GM23248 (cell line): ENCODE measurements at places on chromosomes 3 and 15. TPM values are rescaled to one million over a fixed set of nuclear protein-coding genes. Genes with fewer than 3 reads are reported as not detected.
A peak's percentile ranks its signal among the peaks of the same experiment; 100 is the strongest.

- H3K27me3 ChIP-seq, result no peaks in the 10 kb centered on the region
- peak overlapping the region; percentile 80; the same call in 1 of the 2 replicates for H3K4me3 ChIP-seq
- H3K27ac ChIP-seq, result peak overlapping the region; percentile 100; the same call in 1 of the 2 replicates
- no peaks in the 10 kb centered on the region for H3K36me3 ChIP-seq
These were observed 2.5 kb downstream of the TWF2 start for GRCh38 chr3:52236424-52236886.

DNA sequence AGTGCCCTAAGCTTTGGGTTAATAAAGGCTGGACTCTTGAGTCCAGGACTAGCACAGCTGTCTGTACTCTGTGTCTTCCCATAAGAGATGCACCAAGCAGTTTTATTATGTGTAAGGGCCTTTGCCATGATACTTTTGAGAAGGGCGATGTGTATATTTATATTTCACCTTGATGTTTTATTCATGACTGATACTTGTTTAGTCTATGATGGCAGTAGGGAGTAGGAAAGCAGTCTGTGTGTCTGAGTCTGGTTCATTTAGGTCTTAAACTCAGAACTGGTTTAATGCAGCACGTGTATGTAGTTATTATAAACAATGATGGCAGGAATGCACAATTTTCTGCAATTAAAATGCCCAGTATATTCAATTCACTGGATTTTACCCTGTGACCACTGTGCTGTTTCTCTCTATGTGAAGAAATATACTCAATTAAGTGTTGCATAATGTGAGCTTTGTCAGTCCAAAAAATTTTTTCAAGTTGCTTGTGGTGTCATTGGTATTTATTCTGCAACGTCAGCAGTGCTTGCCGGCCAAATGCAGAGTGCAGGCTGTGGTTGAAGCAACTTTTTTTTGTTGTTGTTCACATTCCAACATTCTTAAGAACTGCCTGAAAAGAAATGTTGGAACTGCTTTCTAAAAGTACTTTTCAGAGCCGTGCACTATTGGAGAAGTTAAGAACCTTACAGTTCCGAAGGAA, 423.7 kb upstream of the SEMA6D start:
- H3K36me3 ChIP-seq, result no peaks in the 10 kb centered on the region
- no peaks in the 10 kb centered on the region for H3K27me3 ChIP-seq
- DNase-seq, result peak; percentile 72
- H3K4me3 ChIP-seq, result no peak overlapping the region

DNA sequence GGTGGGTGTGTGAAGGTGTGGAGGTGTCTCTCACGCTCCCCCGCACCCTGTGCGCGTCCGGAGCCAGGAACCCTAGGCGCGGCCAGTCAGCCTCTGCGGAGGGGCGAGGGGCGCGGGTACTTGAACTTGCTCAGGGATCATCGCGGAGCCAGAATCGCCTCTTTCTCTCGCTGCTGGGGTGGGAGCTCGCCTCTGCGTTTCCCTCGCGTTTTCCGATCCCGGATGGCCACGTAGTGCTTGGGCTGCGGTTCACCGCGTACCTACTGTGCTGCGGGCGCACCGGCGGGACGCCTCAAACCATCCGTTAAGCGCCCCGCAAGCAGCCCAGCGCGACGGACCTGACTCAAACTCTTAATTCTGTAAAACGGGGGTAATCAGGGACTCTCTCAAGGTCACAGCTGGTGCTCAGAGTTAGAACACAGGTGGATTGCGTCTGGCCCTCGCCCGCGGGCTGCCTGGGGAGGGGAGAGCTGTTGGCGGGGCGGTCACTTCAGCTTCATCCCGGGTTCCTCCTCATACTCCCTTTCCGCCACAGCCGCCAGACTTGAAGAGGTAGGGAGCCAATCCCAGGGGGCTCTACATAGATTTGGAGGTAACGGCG, 686 bp downstream of the MYRIP start:
- H3K4me1 ChIP-seq, result no peaks in the 10 kb centered on the region
- H3K27me3 ChIP-seq, result peaks cover 64% of the 10 kb centered on the region
- no peak overlapping the region for H3K27ac ChIP-seq

GRCh38 chr3:135362889-135363288, 567.8 kb downstream of the EPHB1 start:
- no peaks in the 10 kb centered on the region for H3K27me3 ChIP-seq
- H3K4me3 ChIP-seq, result no peak overlapping the region
- no peaks in the 10 kb centered on the region for H3K4me1 ChIP-seq
- DNase-seq, result no peak

- H3K36me3 ChIP-seq, result no peaks in the 10 kb centered on the region
- no peak overlapping the region for H3K4me3 ChIP-seq
- peaks cover 15% of the 10 kb centered on the region for H3K4me1 ChIP-seq
These were observed 28.6 kb downstream of the PLD1 start for GRCh38 chr3:171781711-171782127.

- peaks cover 15% of the 10 kb centered on the region for H3K4me1 ChIP-seq
- H3K36me3 ChIP-seq, result no peaks in the 10 kb centered on the region
- no peaks in the 10 kb centered on the region for H3K27me3 ChIP-seq
- DNase-seq, result peak; percentile 25
These were observed 30.1 kb downstream of the PXYLP1 start for GRCh38 chr3:141261472-141262307.

DNA sequence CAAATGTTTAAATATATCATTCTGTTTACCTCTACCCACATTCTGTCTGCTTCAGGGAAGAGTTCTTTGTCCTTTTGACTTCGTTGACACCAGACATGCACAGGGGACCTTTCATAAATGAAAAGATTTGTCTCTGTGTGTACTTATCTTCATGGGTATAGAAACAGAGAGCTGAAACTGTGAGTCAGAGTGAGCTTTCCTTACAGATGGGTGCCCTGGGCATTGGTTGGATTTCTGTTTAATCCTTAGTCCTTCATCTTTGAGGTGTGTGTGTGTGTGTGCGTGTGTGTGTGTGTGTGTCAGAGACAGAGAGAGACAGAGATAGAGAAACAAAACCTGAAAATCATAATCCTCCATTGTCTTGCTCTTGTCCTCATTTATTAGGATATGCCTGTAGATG, 517.4 kb downstream of the TUSC7 start:
- no peak overlapping the region for H3K27ac ChIP-seq
- no peaks in the 10 kb centered on the region for H3K4me1 ChIP-seq
- no peak for DNase-seq
- 0 out of 2 replicates have a peak, but pooled peaks cover 7% of the 10 kb centered on the region for H3K27me3 ChIP-seq
- no peaks in the 10 kb centered on the region for H3K36me3 ChIP-seq

DNA sequence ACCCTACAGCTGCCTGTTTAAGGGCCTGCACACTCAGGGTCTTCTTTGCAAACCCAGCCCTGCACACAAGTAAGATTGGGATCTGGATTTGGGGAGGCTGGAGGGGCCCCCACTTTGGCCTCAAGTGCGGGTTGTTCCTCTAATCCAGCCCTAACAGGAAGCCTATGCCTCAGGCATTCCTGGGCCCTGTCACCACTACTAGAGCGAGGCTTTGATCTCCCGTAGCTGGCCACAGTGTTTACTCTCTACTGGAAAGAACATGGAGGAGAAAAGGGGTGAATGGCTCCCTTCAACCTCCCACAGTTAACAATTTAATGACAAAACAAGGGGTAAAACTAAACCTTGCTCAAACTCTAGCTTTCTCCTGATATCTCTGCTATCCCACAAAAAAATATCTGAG, 48.4 kb downstream of the DZIP1L start:
- H3K36me3 ChIP-seq, result peaks cover 45% of the 10 kb centered on the region
- no peak overlapping the region for H3K4me3 ChIP-seq
- no peak for DNase-seq
- no peaks in the 10 kb centered on the region for H3K27me3 ChIP-seq
- H3K27ac ChIP-seq, result no peak overlapping the region

DNA sequence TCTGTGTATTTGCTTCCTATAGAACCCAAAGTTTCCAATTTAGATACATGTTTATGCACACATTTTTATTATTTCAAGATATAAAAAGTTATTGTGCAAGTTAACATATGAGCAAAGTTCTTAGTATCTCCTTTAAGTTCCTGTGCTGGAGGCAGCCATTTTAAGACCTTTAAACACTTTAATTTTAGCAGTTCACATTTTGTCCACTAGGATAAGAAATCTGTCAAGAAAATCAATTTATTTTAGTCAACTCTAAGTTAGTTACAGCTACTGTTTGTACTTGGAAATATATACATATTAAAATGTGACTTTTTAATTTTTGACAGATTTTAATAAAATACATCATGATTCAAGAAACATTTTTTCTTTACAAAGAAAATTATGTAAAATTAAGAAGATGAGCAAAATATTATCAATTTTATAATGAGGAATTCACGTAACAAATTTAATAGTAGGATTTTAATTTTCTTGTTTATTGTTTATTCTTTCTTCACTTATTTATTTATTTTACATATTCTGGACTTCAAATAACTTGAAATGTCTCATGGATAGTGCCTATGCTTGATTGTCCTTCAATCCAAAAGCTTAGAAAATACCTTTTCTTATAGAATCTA, 402.6 kb upstream of the GBE1 start:
- H3K4me3 ChIP-seq, result no peak overlapping the region
- no peaks in the 10 kb centered on the region for H3K36me3 ChIP-seq
- H3K4me1 ChIP-seq, result no peaks in the 10 kb centered on the region

DNA sequence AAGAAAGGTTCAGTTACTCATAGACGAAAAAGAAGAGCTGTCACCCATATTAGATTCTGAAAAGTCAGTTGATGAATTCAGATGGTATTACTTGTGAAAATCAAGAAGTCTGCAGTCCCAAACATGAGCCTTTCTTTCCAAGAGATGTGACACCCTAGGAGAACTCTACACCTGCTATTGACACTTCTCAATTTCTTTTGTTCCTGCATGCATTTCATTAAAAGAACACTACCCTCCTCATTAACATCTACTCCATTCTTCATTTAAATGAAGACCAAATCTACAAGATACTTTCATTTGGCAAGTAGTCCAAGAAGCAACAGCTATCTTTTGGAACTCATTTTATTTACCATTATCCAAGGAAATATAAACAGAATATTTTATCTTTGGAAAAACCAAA, 6.6 kb downstream of the GABRB3 start:
- no peaks in the 10 kb centered on the region for H3K36me3 ChIP-seq
- H3K4me1 ChIP-seq, result no peaks in the 10 kb centered on the region
- H3K4me3 ChIP-seq, result no peak overlapping the region

The CX3CR1 gene
- total RNA-seq, result not detected in 2 replicates

The GABRB3 gene
- total RNA-seq, result not detected in 2 replicates

The CLDN18 gene
- not detected in 2 replicates for total RNA-seq

The ROPN1 gene
- not detected in 2 replicates for total RNA-seq
